ENCODE measurements at places on chromosomes 12 and 14. TPM values are rescaled to one million over a fixed set of nuclear protein-coding genes. Genes with fewer than 3 reads are reported as not detected.

Gene PTMS
- 907 TPM for total RNA-seq

Gene DPF3
- total RNA-seq: 0.06 TPM

Gene TMX1
- total RNA-seq: 33.6 TPM

Gene TAS2R9
- not detected for total RNA-seq

Gene NRIP2
- total RNA-seq: not detected

Gene ITGA7
- total RNA-seq: 1.6 TPM

Gene FLRT2
- 3.9 TPM for total RNA-seq

Gene NTF3
- not detected for total RNA-seq

Gene UBE2N
- 186 TPM for total RNA-seq

Gene STXBP6
- total RNA-seq: 2.4 TPM

Gene OR4E2
- not detected for total RNA-seq

Gene NOVA1
- total RNA-seq: 3.8 TPM

Gene ITGA5
- 195 TPM for total RNA-seq

Gene TSHR
- total RNA-seq: not detected

Gene NEDD8
- 438 TPM for total RNA-seq

Gene AQP2
- not detected for total RNA-seq

Gene HOXC10
- total RNA-seq: 2.1 TPM

Gene CD4
- total RNA-seq: not detected

Gene CCDC177
- total RNA-seq: 0.02 TPM

Gene TMEM253
- 0.65 TPM for total RNA-seq

Gene RPAP3
- total RNA-seq: 35.8 TPM

Gene RNU4-1
- not detected for total RNA-seq

Gene GRIP1
- 6.4 TPM for total RNA-seq

Gene TRPV4
- 0.09 TPM for total RNA-seq

Gene GLT8D2
- 0.25 TPM for total RNA-seq

Gene CLEC14A
- not detected for total RNA-seq

Gene NOP9
- total RNA-seq: 16.2 TPM

Gene LDHB
- 1,689 TPM for total RNA-seq

Gene NEUROD4
- not detected for total RNA-seq

Gene OR11H7
- not detected for total RNA-seq

Gene LHX5
- 0.07 TPM for total RNA-seq

Gene CCDC197
- total RNA-seq: not detected

Gene KCNJ8
- total RNA-seq: 0.31 TPM

Gene ABCC9
- total RNA-seq: not detected

Gene C12orf54
- total RNA-seq: not detected

Gene DPPA3
- total RNA-seq: not detected

Gene TMEM30B
- 0.29 TPM for total RNA-seq

Gene CIROP
- not detected for total RNA-seq

Gene RBM23
- 62.2 TPM for total RNA-seq

Gene IFI27L1
- total RNA-seq: 20.9 TPM

Gene ERP27
- total RNA-seq: not detected

Gene PLEKHD1
- not detected for total RNA-seq

Gene OTX2
- total RNA-seq: not detected

Gene BIN2
- 0.17 TPM for total RNA-seq

Gene IL22
- not detected for total RNA-seq

Gene AKAP6
- 0.45 TPM for total RNA-seq

Gene SRRM4
- not detected for total RNA-seq

Gene KRT74
- not detected for total RNA-seq

Gene ASPG
- 0.07 TPM for total RNA-seq

Gene STAC3
- 0.40 TPM for total RNA-seq

Gene SLC5A8
- not detected for total RNA-seq

Gene KERA
- not detected for total RNA-seq

Gene TCL1A
- total RNA-seq: not detected

Gene HCAR1
- total RNA-seq: not detected

Gene GPN3
- 32.1 TPM for total RNA-seq

Data from A549 treated with GW870086 at 1 μM for 4 hours (cell line).